ENCODE measurements at places on chromosomes 12 and 14.

GRCh38 chr12:83920821-83921547, 991.6 kb downstream of the SLC6A15 start:
- no peak for DNase-seq

- DNase-seq, result no peak
Observed at GRCh38 chr14:75283833-75284563, 5.4 kb downstream of the FOS start.

DNA sequence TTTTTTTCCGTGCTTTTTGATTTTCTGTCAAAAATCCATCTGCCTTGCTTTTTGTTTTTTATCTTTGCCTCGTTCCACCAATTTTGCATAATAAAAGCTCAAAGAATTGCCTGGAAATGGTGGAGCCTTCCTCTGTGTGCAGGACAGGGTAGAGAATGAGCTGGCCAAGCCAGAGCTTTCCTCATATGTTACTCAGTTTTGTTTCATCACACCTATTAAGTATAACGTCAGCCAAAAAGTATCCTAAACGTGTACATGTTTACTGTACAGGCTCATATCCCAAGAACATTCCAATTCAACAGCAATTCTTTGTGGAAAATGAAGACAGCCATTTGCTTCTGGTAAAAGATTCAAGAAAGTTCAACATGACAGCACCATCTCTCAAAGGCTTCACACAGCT, 191.2 kb upstream of the LMNTD1 start:
- no peak for DNase-seq

DNA sequence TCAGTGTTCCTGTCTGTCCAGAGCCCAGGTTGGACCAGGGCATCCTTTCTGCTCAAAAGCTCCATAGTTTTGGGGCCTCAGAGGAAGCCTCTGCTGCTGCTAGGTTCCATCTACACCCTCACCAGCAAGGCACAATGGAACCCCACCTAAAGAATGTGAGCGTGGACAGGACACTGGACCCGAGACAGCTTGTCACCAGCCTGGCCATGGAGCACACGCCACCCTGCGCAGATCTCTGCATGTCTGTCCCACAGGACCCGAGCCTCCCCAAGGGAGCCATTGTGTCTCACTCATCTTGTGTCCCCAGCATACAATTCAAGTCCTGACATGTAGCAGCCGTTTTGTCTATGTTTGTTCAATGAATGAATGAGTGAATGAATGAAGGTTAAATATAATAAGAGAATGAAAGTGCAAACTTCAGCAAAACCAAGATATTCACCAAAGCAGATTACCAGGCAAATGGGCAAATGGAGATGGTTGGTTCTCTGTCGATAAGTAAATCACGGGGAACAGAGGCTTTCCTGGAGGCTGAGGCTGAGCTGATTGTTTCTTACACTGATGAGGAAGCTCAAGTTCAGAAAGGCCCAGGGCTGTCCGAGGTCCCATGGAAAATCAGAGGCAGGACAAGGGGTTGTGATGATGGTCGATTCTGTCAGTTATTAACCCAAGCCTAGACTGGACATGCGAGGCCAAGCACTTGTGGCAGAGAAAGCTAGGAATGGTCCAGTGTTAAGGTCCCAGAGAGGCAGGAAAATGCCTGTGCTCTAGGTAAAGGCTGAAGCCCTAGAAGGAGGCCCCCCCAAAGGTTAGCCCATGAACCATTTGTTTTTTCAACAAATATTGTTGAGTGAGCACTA, 27.0 kb downstream of the SERPINA3 start:
- no peak for DNase-seq

DNA sequence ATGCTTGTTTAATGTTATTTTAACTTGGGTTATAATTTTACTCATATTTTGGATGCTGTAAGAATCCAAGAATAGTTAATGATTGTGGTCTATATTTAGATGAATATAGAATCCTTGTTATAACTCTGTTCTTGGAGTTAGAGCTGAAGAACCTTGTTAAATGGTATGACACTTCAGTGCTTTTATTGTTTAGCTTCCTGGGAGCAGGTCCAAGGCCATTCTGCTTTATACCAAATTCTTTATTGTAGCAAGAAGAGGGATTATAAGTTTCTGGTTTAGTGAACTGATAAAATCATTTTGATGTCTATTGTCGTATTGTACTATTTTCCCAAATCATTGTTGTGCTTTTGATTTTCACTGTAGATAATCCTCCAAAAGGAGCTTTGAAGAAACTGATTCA, 69.4 kb downstream of the MIA2 start:
- no peak for DNase-seq

- no peak for DNase-seq
Observed at GRCh38 chr14:50922803-50923202, 21.5 kb downstream of the PYGL start.

DNA sequence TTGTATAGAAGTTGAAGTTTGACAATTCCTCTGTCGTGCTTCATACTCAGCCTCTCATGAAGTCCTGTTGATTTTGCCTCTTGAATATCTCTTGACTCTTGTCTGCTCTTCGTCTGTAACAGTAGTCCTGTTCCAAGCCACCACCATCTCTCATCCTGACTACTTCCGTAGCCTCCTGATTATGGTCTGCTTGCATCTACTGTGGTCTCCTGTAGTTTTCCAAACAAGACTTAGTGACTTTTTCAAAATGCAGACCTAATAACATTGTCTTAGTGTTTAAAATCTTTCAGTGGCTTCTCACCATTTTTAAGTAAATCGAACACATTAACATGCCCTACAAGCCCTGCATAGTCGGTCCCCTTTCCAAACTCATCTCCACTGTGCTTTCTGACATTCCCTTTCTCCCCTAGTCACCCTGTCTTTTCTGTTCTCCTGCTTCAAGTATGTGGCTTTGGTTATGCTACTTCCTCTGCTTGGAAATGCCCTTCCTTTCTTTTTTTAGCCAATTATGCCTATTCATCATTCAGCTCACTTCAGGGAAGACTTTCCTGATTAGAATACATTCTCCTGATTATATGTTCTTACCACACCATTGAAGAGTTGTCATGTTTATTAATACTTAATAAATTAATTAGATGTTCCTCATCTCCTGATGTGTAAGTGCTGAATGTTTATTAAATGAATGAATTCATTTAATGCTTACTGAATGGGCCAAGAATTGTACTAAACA, 2.0 kb downstream of the SCYL2 start:
- no peak for DNase-seq

- DNase-seq, result no peak
Observed at GRCh38 chr12:109192358-109192757, 76.0 kb downstream of the ACACB start.

Measured in prostate gland (tissue), 2 donors.